Dermis microvascular lymphatic vessel endothelial cell (primary cell): ENCODE measurements at places on chromosomes 5 and 9. TPM values are rescaled to one million over a fixed set of nuclear protein-coding genes. Genes with fewer than 3 reads are reported as not detected.
A peak's percentile ranks its signal among the peaks of the same experiment; 100 is the strongest.

DNA sequence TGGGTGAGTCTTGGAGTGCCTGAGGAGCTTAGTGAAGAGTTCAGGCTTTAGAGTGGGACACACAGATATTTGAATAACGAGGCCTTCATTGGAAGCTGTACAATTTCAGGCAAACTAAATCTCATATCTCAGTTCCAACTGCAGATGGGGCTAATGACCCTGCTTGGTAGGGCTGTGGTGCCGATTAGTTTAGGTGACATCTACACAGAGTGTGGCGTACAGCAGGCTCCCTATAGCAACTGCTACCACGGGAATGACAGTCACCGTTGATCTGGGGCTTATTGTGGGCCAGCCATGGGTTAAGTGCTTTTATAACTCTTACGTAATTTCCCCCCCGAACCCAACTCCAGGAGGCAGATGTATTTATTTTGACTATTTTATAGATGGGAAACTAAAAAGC, 70.8 kb downstream of the FAT2 start:
- DNase-seq: no peak

DNA sequence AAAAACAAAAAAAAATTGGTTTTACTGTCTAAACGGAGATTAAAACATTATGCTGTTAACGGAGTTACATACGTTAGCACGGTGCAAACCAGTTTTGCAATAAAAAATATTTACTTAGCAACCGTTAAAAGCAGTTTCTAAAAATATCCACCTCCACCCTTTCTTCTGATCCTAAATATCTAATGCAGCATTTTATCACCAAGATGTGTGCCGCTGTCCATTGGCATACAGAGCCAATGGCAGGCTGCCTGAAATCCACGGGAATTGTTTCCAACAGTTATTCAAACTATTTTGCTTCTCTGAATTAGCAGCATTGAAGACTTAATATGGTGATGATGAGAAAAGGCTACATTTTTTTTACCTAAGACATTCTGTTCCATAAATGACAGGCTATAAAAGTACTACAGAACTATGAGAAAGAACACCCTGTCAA, 61.6 kb downstream of the CSNK1A1 start:
- peak; percentile 42 for DNase-seq

GRCh38 chr5:133947431-133947841, 21.0 kb downstream of the C5orf15 start:
- DNase-seq: peak; percentile 43

Gene PCDH1
- 25.9 and 37.4 TPM in 2 replicates for total RNA-seq

Gene ANKRD18B
- under 0.01 and 0.13 TPM in 2 replicates for total RNA-seq
